ENCODE measurements at places on chromosomes 1 and 21. TPM values are rescaled to one million over a fixed set of nuclear protein-coding genes. Genes with fewer than 3 reads are reported as not detected.

The TFF3 gene
- not detected for total RNA-seq

The VASH2 gene
- 0.14 TPM for total RNA-seq

- no peak overlapping the region for H3K4me3 ChIP-seq
- DNase-seq: no peak
Measured at GRCh38 chr1:208139434-208140045, 104.6 kb downstream of the PLXNA2 start.

- DNase-seq: peak; percentile 87
- no peaks in the 10 kb centered on the region for H3K27me3 ChIP-seq
- peak overlapping the region; percentile 56 for H3K27ac ChIP-seq
- H3K4me1 ChIP-seq: peaks cover 15% of the 10 kb centered on the region
- H3K4me3 ChIP-seq: no peak overlapping the region
Measured at GRCh38 chr1:16984717-16985116, 4.3 kb upstream of the MFAP2 start.

DNA sequence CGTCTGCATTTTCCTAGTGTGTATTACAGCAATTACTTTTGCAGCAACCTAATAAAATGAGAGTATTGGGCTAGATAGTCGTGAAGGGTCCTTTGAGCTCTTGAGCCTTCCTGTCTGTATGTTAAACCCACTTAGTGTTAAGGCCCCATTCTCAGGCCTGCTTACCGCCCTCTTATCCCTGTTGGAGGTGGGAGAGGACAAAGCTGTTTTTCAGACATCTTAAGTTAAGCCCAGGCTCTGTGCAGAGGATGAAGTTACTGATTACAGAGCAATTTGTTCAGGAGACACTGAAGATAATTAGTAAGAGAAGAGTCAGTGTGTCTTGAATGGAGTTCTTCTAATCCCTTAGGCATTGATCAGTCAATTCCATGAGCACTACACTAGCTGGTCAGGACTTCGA is 114.6 kb downstream of the UCK2 start:
- no peaks in the 10 kb centered on the region for H3K36me3 ChIP-seq
- no peak for DNase-seq
- H3K27me3 ChIP-seq: no peaks in the 10 kb centered on the region
- no peaks in the 10 kb centered on the region for H3K4me1 ChIP-seq
